Amniotic stem cell (primary cell): ENCODE measurements at places on chromosomes 11 and 22.

DNA sequence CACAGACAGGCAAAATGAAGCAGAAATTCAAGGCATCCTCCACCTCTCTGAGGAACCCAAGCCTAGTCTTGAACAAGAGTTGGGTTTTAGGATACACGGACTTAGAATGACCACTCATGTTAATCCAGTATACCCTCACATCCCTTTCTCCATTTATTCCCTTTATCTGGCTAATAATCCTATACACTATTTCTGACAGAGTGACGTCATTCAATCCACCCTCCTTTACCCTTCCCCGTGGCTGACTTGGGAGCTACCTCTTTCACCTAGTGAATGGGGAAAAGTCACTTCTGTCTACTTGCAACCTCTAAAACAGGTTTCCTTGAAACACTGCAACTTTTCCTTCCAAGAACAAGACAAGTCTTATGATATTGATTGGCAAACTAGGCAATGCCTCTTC lies 52.8 kb upstream of the PARVA start:
- no peak for DNase-seq

GRCh38 chr11:65085446-65085845 lies 1.4 kb downstream of the ZFPL1 start:
- no peak for DNase-seq

GRCh38 chr22:34055525-34056200 lies 135.4 kb upstream of the LARGE1 start:
- no peak for DNase-seq

DNA sequence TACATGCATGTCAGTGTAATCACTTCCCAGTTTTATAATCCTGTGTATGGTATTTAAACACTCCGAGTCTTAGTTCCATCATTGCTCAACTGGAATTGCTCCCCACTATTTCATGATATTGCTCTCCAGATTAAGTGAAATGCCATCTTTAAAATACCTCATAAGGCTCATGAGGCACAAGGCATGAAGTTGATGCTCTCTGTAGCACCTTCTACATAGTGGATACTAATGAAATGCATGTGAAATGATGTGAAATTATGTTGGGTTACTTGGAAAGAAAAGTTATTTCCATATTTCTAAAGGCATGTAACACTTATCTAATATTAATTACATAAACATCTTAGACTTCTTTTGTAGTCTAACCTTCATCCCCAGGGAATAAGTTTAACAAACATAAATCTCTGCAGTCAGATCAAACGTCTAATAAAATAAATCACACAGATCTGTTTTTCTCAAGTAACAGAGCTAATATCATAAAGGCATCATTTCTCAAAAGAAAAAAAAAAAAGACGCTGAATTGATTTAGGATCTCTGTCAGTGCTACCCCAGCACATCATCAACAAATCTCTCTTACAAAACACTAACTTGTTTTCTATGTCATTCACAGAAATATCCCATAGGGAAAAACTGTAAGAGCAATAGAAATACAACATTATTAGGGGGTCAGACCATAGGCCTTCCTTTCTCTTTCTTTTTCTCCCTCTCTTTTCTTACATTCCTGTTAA lies 736.0 kb upstream of the LRRC4C start:
- no peak for DNase-seq

- no peak for DNase-seq
Measured at GRCh38 chr11:117096201-117096991, 1.8 kb downstream of the SIK3 start.

DNA sequence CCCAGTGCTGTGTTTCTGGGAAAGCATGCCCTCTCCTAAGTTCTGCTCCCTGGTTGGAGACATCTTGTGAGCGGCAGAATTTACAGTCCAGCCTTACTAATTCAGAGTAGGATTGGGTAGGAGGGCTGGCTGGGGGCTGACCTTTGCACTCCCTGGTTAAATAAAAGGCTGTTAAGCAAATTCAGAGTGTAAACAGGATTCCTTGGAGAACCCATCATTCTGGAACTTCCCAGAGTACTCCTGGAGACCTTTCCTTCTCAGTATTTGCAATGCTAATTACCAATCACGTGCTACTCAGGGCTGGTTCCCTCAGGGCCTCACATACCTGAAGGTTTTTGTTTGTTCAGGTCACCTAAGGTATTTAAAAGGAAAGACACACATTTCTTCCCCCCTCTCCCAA lies 340.2 kb downstream of the TBC1D22A start:
- no peak for DNase-seq

- DNase-seq = peak; percentile 58
Measured at GRCh38 chr11:75214411-75214821, 26.2 kb upstream of the TPBGL start.

DNA sequence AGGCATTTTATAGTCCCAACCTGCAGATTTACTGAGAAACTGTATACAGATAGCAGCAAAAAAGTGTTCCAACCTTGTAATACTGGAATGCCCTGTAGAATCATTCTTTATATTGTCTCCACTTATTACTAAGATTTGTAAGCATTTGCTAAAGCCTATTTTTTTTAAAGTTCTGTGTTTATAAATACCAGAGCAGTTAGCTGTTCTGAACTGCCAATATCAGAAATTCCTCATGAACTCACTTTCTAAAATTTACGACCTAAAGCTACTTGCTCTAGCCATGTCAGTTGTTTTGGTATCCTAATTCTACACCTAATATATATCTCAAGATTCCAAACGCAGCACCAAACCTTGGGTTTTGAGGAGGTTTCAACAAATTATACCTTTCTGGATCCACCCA lies 103.2 kb downstream of the C11orf65 start:
- no peak for DNase-seq

DNA sequence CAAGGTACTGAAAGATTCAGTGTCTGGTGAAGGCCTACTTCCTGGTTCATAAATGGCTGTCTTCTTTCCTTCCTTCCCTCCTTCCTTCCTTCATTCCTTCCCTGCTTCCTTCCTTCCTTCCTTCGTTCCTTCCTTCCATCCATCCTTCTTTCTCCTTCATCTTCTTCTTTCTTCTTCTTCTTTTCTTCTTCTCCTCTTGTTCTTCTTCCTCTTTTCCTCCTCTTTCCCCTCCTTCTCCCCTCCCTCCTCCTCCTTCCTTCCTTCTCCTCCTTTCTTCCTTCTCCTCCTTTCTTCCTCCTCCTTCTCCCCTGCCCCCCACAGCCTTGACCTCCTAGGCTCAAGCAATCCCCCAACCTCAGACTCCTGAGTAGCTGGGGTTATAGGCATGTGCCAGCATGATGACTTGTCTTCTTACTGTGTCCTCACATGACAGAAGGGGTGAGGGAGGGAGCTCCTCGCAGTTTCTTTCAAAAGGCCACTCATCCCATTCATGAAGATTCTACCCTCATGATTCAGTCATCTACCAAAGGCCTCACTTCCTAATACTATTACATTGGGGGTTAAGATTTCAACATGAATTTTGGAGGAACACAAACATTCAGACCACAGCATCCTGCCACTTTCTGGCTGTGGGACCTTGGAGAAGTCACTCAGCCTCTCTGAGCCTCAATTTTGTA lies 22.6 kb upstream of the CCDC134 start:
- DNase-seq = no peak

DNA sequence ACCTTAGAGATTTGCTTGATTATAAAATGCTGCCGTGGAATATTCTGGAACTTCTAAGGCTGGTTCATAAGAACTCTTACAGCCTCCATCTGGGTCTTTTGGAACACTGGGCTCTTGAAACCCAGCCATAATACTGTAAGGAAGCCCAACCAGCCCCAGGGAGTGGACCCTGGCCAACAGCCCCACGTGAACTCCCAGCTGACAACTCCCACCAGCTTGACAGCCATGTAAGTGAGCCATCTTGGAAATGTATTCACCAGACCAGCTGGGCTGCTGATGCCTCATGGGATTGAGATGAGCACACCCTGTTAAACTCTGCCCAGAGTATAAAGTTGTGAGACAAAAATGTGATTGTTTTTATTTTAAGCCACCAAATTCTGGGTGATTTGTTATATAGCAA lies 378.7 kb upstream of the RAG2 start:
- DNase-seq = no peak

DNA sequence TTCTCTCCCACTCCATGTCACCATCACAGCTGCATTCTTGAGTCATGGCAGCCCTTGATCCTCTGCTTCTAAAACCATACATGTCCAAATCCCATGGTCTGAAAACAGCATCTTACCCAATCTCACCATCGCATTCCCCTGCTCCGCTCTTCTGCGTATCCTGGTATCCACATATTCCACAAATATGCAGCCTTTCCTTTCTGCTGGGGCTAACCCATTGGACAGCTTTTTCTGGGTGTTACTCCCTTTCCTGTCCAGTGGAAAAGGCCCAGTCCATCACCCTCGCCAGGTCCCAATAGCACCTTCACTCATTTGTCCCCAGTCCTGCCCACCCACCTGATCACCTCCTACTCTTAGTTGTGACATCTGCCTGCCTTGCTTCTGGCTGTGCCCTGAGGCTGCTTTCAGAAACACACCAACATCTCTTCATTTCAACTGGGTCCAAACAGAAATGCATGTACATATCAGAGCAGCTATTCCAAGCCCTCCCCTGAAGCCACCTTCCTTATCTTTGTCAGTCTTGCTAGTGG lies 237.6 kb upstream of the TBCEL start:
- DNase-seq = no peak

DNA sequence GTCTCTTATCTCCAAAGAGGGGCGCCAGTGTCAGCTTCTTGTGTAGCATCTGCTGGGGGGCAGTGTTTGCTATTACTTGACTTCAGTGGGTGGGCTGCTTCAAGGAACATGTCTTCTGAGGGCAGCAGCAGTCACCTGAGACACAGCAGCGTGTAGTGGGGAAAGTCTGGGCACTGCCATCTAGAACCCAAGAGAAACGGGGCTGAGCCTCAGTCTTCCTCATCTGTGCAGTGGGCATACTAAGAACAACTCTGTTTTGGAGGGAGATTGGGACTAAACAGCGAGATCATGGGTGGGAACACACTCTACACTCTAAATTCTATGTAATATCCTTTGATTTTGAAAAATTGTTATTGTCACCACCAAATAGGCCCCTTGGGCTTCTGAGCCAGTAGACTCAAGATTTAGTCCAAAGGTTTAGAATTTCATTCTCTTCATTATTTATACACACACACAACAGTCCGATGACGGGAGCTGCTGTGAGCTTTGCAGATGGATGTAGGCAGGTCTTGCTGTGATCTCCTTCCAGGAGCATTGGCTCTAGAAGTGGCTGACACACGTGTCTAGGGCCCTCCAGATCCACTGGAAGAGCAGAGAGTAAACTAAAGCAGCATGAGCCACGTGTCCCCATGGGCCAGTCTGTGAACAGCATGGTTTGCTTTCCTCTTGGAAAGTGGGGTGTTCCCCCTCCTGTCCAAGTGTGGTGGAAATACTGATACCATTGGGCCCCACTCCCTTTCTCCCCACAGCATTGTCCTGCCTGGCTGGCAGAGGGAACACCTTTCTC lies 51.8 kb downstream of the TRAF6 start:
- DNase-seq = no peak

GRCh38 chr11:70555078-70555477 lies 156.7 kb downstream of the CTTN start:
- DNase-seq = no peak

- DNase-seq = no peak
Measured at GRCh38 chr11:66100272-66101065, 30.4 kb downstream of the PACS1 start.

DNA sequence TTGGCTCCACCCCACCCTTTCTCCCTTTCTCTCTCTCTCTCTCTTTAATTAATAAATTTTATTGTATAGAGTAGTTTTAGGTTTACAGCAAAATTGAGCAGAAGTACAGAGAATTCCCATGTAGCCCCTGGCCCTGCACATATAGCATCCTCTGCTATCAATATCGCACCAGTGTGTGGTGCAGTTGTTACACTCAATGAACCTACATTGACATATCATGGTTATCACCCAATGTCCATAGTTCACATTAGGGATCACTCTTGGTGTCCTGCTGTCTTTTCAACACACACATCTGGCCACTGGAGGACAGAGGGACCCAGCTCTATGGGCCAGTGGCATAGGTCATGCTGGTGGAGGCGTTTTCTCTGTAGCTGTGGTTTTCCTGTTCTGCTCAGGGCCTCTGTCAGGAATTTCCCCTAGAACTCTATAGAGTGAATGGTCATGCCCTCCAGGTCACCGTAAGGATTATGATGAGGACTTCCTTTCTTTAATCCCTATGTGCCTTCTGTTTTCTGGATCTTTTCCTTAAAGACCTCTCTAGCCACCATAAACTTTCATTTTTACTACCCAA lies 98.2 kb upstream of the NAV2 start:
- no peak for DNase-seq

- peak; percentile 24 for DNase-seq
Measured at GRCh38 chr11:56783448-56784041, 35.0 kb upstream of the OR9G4 start.

GRCh38 chr22:50318356-50318697 lies 8.5 kb downstream of the DENND6B start:
- no peak for DNase-seq

- no peak for DNase-seq
Measured at GRCh38 chr11:124481365-124482323, 36.1 kb upstream of the OR8B8 start.

DNA sequence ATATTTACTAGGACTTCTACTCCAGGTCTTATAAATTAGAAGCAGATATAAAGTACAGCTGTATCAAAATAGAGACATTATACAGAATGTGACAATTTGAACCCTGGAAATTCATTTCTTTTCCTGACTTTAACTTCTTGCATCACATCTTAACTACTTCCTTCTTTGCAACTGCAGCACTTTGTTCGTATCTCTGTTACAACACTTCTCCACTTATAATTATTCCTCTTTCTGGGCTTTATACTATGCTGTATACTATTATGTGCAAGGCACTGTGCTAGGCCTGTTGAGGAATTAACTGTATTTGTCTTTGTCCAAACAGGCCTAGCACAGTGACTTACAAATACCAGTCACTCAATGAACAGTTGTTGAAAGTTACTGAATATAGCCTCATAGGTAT lies 1.8 kb upstream of the SLC36A4 start:
- DNase-seq = no peak

DNA sequence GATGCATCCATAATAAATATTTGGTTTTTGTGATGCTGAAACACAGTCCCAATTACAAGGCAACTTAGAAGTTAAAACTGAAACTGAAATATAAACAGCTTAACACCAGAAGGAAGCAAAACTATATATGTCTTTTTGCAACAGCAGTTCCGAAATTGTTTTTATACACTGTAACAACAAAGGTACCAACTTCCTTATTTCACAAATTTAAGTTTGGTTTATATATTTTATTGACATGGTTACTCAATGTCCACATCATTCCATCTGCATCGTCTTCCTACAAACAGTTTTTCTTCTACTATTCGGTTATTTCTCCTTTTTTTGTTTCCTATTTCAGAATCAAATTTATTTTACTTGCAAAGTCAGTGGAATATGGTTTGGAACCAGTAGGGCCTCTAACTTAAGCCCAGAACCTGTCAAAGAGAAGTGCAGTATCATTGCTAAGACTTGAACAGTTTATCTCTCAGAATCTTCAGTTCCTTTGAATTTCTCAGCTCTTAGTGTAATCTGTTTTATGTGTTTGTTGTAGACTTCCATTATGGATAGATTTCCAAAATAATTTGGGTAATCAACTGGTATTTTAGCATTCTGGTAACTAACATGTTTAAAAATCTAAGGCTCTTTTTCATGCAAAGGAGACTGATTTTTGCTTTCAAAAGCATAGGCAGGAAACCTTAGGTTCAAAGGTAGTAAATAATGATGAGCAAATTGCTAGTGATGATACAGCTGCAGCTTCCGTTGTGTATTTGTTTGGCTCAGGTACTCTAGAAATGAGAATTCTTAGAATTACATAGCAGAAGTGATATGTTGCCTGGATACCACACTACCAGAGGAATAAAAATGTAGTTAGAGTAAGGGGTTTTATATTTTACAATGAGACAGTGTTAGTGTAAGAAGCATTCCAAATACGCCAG lies 8.2 kb upstream of the HSPA8 start:
- DNase-seq = no peak
